Fibroblast of the aortic adventitia (primary cell): ENCODE measurements at places on chromosomes 2 and 18. TPM values are rescaled to one million over a fixed set of nuclear protein-coding genes. Genes with fewer than 3 reads are reported as not detected.

DOK6 gene
- total RNA-seq, result 2.1 and 3.2 TPM in 2 replicates

SPP2 gene
- total RNA-seq, result 0.36 TPM in 1 of 2 replicates, not detected in the other

HNMT gene
- 32.2 and 47.8 TPM in 2 replicates for total RNA-seq

ASXL3 gene
- 0.54 TPM in 1 of 2 replicates, not detected in the other for total RNA-seq

NAPG gene
- total RNA-seq, result 44.6 and 73.6 TPM in 2 replicates

DTNA gene
- total RNA-seq, result 22.0 and 34.3 TPM in 2 replicates

CD8B2 gene
- not detected in 2 replicates for total RNA-seq

SATB2 gene
- 2.3 and 12.7 TPM in 2 replicates for total RNA-seq

DQX1 gene
- total RNA-seq, result 0.27 TPM in 1 of 2 replicates, not detected in the other

ANKRD30B gene
- 0.36 and 2.7 TPM in 2 replicates for total RNA-seq

DSG4 gene
- not detected in 2 replicates for total RNA-seq

RUFY4 gene
- not detected in 2 replicates for total RNA-seq

RTP5 gene
- total RNA-seq, result not detected in 2 replicates

PXDN gene
- total RNA-seq, result 55.5 and 137 TPM in 2 replicates

SERPINB4 gene
- not detected in 2 replicates for total RNA-seq

RAB6C gene
- total RNA-seq, result not detected in 2 replicates

METTL4 gene
- 10.7 and 22.1 TPM in 2 replicates for total RNA-seq

CHRND gene
- not detected in 2 replicates for total RNA-seq

MOCOS gene
- total RNA-seq, result 3.5 and 13.1 TPM in 2 replicates

INHA gene
- total RNA-seq, result 0.18 and 2.0 TPM in 2 replicates

TNFAIP6 gene
- total RNA-seq, result 47.3 and 51.9 TPM in 2 replicates

GKN2 gene
- not detected in 2 replicates for total RNA-seq

UGT1A3 gene
- total RNA-seq, result not detected in 2 replicates

PTPN4 gene
- total RNA-seq, result 11.5 and 20.6 TPM in 2 replicates

ITPRIPL1 gene
- total RNA-seq, result 2.5 and 3.4 TPM in 2 replicates

CXCR1 gene
- not detected in 2 replicates for total RNA-seq

ELMOD3 gene
- total RNA-seq, result 9.0 and 19.3 TPM in 2 replicates

TXNDC2 gene
- total RNA-seq, result 0.16 and 0.27 TPM in 2 replicates

CTAGE1 gene
- total RNA-seq, result not detected in 2 replicates

SH3BP4 gene
- total RNA-seq, result 32.2 and 49.7 TPM in 2 replicates

PROKR1 gene
- total RNA-seq, result not detected in 2 replicates

ACOXL gene
- not detected in 2 replicates for total RNA-seq

REG1B gene
- total RNA-seq, result not detected in 2 replicates
